ENCODE measurements at places on chromosomes 1 and 21. TPM values are rescaled to one million over a fixed set of nuclear protein-coding genes. Genes with fewer than 3 reads are reported as not detected.

GRCh38 chr1:216458812-216459211 is 35.6 kb upstream of the USH2A start:
- no peak for DNase-seq

- DNase-seq = no peak
These were observed 59.5 kb downstream of the ATP2B4 start for GRCh38 chr1:203686091-203686632.

- DNase-seq = no peak
These were observed 87.2 kb downstream of the PEX14 start for GRCh38 chr1:10561955-10562354.

DNA sequence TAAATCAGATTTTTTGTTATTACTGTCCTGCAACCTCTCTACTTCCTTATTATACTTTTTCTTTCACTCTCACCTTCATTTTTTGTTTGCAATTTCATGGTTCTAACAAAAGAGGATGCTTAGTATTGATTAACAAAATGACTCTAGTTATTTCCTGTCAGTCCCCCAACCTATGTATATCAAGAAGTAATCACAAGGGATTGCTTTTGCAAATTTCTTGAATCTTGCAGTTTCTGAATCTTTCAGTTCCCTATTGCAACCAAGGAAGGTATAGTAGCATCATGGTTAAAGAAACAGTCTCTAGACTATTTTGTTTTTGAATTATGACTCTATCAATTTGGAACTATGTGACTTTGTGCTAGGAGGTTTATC is 446.9 kb downstream of the NEGR1 start:
- no peak for DNase-seq

DNA sequence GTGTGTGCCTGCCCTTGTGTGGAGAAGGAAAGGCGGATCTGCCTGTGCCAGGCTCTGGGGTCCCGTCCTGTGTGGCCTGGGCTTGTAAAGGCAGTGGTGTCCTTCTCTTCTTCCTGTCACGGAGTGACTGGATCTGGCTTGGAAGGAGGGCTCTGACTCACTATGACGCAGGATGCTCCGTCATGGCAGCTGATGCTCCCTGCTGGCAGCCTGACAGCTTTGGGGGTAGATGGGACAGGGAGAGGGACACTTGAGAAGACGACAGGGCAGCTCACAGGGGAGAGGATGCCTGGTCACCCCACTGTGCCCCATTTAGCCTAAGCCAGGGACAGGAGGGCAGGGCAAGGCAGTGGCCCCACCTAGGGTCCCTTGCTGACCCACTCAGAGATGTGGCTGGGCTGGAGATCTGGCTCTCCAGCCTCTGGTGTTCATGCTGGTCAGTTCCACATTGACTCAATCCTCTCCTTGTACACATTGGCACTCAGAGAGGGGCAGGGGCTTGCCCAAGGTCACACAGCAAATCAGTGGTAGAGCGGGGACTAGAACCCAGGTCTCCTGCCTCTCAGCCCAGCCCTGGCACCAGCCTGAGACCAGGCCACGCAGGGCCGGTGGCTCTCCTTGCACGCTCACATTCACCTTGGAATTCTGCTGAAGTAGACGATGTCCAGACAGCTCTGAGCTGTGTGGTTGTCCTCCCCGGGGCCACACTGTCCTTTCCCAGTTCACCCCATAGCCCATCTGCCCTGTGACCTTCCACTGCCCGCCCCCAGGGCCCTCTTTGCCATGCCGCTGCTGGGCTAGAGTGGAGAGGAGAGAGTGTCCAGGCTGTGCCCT is 2.8 kb upstream of the FAM131C start:
- DNase-seq = no peak

DNA sequence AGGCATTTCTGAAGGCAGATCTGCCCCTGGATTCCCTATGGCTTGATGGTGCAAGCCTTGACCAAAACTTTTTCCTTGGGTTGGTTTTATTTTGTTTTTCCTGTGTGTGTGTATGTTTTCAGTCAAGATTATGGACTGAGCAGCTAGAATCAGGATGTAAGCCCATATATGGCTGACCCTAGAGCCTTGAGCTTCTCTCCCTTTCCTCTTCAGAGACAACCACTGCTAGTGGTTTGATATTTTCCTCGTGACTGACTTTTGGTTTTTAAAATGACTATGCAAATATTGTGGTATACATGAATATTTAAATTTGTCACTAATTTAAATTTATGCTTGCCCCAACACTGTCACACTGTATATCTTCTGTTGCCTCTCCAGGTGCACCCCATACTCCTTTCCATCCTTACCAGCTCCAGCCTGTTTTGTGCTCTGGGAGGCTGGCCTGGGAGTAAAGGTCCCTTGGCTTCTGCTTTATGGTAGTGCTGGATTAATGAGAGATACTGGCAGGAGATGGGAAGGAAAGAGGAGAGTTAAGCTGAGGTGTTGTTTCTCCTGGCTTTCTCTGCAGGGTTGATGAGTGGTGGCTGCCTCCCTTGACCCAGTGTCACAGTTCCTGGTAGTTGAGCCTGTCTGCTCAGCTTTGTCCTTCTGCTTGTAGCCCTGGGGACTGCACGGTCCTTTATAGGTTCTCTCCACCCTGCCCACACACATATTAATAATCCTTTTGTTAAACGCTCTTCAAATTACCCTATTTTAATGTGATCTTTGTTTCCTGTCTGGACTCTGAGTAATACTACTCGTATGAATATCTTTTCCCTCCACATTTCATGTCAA is 44.4 kb downstream of the RWDD3 start:
- no peak for DNase-seq

- no peak for DNase-seq
These were observed 195.2 kb downstream of the PBX1 start for GRCh38 chr1:164754088-164754600.

DNA sequence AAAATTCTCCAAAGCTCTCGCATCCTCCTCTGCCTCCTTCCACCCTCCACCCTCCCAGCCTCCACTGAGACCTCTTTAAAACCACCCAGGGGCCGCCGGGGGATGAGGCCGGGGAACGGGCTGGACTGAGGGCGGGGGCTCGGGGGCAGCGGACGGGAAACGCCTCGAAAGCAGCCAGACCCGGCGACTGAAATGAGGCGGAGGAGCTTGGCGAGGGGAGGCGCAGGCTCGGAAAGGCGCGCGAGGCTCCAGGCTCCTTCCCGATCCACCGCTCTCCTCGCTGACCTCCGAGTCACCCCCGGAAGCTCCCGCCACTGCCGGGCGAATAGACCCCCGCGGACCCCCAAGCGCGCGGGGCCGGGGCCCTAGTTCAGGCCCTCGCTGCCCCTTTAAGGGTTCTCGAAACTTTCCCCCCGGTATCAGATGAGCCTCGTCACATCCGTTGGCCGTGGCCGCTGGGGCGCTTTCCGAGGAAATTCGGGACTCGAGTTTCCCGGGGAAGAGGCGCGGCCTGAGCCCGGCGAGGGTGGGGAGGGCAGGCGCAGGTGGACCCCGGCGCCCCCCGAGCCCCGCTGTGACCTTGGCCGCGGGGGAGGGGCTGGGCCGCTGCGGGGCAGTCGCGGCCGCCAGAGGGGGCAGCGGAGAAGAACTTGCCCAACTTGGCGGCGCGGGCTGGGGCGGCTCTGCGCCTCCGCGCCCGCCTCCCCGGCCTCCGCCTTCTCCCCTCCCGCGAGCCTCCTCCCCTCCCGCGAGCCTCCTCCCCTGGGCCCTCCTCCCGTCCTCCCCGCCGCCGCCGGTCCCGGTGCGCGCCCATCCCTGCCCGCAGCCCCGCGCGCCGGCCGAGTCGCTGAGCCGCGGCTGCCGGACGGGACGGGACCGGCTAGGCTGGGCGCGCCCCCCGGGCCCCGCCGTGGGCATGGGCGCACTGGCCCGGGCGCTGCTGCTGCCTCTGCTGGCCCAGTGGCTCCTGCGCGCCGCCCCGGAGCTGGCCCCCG is at the start of gene BACE2:
BACE2 (plus strand) TSS at position 813 of the 995 bp plus-strand sequence; CDS start at position 917, 104 bp downstream.
- peak; percentile 82 for DNase-seq

The DCDC2B gene
- total RNA-seq = not detected

The BMP8B gene
- 0.19 TPM for total RNA-seq

The F13B gene
- total RNA-seq = 111 TPM

The AGL gene
- total RNA-seq = 78.5 TPM

All from liver (tissue), 10 donors.